DMS153 (cell line): ENCODE measurements at places on chromosomes 1 and 21.

GRCh38 chr1:193658691-193659090 is 472.3 kb upstream of the B3GALT2 start:
- no peak for DNase-seq

GRCh38 chr1:232426801-232427200 is 203.1 kb downstream of the SIPA1L2 start:
- no peak for DNase-seq

DNA sequence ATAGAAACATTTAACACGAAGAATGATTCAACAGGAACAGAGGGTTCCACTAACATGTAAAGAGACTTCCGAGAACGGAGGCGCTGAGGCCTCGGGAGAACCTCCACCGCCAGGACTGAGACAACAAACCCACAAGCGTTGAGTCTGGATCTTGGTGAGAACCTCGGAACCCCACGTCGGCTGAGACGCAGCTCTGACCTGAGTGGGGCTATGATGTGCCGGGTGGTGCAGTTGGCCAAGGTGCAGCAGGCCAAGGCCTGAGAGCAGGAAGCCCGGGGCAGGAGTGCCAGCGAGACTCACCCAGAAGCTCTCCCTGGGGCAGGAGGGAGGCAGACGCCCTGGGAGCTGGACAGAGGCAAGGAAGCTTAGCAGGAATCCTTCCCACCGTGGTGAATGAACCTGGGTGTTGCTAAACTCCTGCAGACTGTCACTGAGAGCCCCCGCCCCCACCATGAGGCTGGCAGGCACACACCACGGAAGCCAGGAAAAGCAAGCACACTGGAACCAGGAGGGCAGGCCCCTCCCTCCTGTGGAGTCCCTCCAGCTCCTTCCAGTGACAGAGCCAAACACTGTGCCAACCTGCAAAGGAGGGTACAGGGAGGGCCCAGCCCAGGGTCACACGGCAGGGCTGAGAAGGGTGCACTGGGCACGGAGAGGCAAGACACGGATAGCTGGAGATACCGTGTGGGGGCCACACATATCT is 34.8 kb downstream of the WDR4 start:
- DNase-seq = no peak

- peak; percentile 60 for DNase-seq
These were observed 36.7 kb upstream of the RASAL2 start for GRCh38 chr1:178057141-178057765.

DNA sequence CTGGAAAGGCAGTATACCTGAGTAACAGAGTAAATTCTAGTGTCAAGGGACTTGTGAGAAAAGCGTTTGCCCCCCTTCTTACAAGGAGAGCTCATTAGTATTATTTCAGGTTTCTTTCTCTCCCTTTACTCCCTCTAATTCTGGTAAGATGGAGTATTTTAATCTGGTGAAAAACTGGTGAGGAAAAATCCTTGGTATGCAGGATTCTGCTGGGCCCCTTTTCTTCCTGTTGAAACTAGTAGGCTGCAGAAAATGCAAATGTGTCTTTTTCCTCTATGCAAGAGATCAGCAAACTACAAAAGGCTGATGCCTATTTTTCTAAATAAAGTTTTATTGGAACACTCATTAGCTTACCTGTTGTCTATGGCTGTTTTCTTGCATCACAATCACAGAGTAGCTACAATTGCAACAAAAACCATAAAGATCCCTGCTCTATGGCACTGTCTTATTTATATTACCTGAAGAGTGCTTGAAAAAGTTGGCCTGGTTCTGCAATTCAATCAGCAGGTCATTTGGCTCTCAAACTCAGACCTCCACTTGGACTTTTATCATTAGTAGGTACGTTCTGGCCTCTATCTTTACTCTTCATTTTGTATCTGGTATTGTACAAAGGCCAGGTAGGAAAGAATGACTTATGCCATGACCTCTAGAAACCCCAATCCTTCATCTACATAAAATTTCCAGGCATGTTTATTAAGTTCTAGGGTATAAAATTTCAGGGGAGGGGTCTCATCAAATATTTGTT is 109.6 kb downstream of the AKT3 start:
- no peak for DNase-seq

GRCh38 chr1:101484689-101485338 is 248.0 kb downstream of the S1PR1 start:
- DNase-seq = no peak

GRCh38 chr1:184329962-184330868 is 56.6 kb upstream of the C1orf21 start:
- DNase-seq = no peak
